ENCODE measurements at places on chromosomes 3 and 15.

DNA sequence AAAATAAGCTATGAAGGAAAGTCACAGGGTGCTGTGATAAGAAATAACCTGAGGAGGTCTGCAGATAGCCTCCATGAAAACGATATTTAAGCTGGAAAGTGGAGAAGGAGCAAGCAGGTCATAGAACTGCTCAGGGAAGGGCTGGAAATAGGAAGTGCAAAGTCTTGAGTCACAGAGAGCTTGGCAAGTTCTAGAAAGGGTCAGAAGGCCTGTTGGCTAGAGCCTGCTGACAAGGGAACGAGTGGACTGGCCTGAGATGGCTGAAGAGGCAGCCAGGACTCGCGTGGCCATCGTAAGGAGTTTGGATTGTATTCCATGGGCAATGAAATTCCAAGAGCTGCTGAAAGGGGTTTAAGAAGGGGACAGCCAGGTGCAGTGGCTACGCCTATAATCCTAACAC lies 64.7 kb upstream of the IL12A start:
- DNase-seq, result no peak

DNA sequence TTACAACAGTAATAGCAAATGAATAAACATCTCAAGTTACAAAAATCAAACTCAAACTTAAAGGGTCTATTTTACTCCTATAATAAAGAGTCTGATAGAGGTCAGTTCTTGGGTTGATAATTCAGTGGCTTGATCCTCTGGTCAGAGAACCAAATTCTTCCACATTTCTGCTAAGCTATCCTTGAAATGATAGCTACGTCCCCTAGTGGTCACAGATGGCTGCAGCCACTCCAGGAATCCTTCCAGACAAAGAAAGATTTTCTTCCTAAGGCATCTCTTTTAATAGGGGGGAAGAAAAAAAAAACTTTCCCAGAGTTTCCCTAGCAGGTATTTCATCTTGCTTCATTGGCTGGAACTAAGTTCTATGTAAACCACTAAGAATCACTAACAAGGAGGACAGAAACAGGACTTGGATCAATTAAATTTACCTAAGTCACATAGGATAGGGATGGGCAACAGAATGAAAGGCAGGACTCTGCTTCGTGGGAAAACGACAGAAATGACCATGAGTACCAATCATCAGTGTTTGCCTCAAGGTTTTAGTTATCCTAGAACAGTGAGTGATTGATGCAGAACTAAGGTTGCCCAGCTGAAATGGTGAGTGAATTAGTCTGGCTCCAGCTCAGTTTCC lies 160.7 kb downstream of the STAC start:
- no peak for DNase-seq

DNA sequence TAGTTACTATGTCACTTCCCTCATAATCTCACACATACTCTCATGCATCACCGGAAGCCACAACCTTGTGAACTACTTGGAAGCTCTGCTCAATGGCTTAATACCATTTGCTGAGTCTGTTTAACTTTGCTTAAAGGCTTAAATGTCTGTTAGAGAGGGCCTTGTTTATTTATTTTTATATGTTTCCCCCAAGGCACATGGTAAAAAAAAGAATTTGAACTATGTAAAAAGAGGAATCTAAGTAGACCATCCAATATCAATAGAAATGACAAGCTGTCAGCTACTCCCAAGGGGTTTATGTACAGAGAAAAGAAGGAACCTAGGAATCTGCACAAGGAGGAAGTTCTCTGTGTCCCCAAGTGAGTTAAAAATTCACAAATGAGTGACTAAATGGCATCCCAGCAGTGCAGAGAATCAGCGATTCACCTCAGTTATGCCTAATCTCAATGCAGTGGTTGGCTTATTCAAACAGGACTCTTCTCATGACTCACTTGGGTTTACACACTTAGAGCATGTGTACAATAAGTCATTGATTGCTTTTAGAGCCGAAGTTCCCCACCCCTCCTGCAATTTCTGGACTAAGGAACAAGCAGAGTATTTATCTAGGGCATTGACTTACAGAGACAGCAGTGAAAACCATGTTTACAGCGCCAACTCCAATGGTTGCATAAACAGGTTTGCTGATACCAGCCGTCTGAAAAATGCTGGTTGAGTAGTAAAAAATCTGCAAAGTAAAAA lies 24.4 kb downstream of the SLC2A2 start:
- DNase-seq, result no peak

DNA sequence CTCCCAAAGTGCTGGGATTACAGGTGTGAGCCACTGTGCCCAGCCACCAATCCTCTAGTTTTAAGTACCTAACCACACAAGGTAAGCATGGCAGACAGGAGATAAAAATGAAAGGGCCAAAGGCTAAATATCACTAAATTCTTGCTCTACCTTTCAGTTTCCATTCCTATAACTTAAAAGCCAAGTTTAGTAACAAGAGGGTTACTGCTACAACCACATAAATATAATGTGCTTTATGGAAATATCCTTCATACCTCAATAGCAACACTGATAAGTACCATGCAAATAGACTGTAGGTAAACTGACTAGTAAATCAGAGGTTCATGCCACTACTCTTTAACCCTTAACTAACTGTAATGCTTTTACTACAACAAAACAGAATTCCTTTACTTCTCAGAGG lies 38.7 kb upstream of the MUC13 start:
- no peak for DNase-seq

DNA sequence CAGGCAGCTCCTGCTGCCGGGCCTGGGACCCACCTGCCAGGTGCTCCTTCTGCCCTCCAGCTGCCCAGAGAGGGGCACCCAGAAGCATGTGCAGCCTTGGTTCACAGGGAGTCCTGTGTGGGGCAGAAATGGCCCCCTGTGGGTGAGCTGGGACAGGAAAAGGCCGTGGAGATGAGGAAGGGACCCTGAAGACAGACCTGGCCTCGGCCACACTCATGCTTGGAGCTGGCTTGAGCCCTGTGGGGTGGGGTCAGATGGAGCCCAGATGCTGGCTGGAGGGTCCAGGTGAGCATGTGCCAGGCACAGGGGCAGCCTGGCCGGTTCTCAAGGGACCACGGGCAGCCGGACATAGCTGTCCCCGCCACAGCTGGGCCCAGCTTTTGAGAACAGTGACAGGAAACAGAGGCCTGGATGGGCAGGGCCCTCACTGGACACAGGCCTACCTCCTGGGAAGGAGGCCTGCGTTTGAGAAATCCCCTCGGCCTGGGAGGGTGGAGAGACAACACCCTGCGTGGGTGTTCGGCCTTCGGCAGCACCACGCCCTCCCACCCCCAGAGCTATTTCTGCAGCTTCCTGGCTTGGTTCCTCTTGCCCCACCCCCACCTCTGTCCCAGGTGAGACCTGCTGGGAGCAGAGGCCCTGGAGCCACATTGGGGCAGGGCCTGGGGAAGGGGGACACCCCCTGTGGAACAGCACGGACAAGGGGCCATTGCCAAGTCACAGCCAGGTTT lies 132.6 kb upstream of the MEF2A start:
- DNase-seq, result no peak

DNA sequence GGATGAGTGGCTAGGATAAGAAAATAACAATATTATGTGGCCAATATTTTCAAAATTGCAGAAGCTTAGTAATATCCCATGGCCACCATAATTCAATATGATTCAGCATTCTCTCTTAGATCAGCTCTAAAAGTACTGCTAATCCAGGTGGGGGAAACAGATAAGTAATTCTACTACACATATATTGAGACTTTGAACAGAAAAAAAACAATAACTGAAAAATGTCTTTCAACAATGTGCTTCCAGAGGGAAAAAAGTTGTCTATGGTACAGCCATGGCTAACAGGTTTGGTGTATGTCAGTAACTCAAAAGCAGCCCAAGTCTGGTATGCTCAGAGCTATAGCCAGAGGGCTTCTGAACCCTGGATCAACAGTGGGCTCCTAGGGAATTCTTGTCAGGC lies 42.4 kb upstream of the PPIB start:
- no peak for DNase-seq

GRCh38 chr15:63752979-63753378 lies 80.8 kb downstream of the HERC1 start:
- no peak for DNase-seq

GRCh38 chr3:126051741-126052140 lies 32.2 kb downstream of the SLC41A3 start:
- no peak for DNase-seq

DNA sequence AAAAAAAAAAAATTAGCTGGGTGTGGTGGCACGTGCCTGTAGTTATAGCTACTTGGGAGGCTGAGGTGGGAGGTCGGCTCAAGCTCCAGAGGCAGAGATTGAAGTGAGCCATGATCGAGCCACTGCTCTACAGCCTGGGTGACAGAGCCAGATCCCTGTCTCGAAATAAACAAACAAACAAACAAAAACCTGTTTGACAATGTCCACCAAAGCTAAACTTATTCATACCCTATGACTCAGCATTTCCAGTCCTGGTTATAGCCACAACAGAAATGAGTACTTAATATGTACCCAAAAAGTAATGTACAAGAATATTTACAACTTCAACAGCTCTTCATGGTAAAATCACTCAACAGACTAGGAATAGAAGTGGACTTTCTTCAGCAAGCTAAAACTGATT lies 31.1 kb downstream of the SERP1 start:
- DNase-seq, result no peak

DNA sequence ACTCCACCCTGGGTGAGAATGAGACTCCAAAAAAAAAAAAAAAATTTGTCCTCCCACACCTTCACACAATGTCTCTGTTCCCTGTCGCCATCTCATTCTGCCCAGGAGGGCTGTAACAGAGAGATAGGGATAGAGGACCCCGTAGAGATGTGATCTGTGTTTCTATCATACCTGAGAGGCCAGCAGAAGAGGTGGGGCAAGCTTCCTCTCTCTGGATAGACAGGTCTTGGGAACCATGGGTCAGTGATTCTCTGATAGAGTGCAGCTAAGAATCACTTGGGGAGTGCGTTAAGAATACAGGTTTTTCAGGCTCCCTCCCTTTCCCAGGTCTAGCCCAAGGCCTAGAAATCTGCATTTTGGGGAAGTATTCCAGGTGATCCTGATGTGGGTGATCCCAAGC lies 8.3 kb downstream of the CA12 start:
- DNase-seq, result no peak

DNA sequence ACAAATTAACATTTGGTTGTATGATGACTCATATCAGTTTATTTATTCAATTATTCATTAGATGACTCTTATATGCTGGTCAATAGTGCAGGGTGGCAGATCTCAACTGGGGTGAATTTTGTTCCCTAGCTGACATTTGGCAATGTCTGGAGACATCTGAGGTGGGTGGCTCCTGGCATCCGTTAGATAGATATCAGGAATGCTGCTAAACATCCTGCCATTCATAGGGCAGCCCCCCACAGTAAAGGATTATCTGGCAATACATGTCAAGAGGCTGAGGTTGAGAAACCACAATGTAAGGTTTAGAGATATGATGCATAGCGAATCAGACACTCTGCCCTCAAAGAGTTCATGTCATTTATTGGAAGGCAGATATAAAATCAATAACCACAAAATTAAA lies 719.9 kb downstream of the CADM2 start:
- no peak for DNase-seq

DNA sequence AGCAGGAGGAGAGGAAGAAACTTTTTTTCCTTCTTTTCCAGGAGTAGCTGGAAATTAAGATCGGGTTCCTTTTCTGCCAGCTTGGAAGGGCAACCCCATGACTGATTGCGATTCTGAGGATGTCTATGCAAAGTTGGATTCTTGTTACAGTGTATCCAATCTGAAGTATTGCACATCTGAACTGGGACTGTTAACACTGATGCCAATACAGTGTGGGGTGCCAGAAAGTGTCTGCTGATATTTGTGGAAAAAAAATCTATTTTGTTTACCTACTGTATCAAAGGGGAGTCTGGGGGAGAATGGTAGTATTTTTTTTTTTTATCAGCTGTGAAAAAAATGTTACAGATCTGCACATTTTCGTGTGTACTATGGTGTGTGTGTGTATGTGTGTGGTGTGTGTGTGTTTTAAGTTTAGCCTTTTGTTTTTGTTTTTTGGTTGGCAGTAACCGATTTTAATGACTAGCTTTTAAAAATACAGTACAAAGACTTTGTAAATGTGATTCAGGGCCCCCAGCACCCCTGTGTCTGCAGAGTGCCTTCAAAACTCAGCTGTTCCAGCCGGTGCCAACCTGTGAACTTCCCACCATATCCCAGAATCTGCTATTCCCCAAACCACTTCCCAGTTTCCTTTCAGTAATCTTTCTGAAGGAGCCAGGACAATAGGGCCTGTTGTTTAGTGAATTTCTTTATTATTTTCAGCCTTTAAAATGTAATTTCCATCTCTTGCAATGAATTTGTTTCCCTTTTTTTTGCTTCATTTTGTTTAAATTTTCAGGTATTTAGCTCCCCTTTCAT lies 1.9 kb downstream of the RAP2B start:
- DNase-seq, result peak; percentile 33

GRCh38 chr3:46349484-46350261 lies 4.2 kb upstream of the CCR2 start:
- no peak for DNase-seq

- no peak for DNase-seq
Measured at GRCh38 chr3:120473896-120474675, 23.3 kb upstream of the FSTL1 start.

DNA sequence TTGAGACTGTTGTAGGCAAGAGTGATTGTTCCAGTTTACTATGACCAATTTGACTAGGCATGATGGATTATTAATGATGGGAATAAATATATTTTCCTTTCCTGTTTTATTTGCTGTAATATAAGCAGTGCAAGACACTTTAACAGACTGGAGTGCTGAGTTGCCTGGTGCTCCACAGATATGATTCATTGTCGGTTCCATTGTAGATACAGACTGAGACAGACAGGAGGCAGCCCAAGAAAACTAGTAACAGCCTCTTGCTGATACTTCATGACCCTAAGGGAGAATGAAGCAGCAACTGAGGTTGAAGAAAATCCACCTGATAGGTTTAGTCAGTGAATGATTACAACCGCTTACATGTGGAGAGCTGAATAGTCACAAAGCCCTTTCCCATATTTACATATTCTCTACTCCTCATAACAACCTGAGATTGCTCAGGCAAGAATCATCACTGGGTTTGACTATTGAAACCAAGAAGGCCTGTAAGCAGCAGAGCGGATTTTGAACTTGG lies 235.1 kb upstream of the TPRG1 start:
- DNase-seq, result no peak

DNA sequence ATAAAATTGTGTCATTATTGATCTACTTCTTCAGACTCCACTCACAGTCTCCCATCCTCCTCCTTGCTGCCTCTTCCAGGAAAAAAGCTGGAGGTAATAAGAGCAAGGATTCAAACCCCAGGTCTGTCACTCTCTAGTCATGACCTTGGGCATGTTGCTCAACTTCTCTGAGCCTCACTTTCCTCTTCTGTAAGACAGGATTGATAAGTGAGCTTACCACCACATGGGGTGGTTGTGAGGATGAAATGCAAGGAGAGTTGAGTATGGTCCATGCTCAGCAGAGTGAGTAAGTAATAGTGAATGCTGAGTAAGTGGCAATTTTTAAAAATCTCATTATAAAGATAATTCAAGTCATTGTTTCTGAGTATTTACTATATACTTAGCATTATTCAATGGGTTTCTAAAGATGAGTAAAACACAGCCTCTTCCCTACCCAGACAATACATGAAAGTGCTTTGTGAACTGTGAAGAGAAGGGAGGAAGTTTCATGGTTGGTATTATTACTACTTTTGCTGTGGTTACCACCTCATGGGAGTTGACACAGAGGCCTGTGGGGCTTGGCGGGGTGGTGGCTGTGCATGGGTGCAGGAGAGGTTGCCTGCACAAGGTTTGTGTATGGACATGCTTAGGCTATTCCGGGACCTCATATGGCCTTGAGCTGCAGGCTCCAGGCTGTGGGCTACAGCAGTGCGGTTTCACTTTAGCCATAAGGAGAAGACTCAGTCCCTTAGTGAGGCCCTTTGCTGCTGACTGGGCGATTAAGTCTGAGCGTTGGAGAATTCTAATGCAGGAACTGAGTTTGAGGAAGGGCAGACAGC lies 30.0 kb downstream of the SLC6A11 start:
- DNase-seq, result no peak

GRCh38 chr3:11033871-11034270 lies 41.3 kb downstream of the SLC6A1 start:
- no peak for DNase-seq

All from femur (tissue), 1 donor.